Fibroblast of skin of right quadriceps (primary cell): ENCODE measurements at places on chromosomes 11 and 22.

DNA sequence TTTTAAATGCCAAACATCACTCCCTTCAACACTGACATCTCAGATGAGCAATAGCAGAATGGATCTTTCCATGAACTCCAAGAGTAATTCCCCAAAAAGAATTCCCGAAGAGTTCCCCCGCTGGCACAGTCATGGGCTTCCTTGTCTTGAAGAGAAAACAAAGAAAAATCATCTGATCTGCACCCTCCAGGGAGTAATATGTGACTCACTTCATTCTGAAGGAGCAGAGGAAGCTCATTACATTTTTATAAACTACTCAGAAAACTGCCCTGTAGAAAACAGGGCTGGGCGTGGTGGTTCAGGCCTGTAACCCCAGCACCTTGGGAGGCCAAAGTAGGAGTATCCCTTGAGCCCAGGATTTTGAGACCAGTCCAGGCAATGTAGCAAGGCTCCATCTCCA lies 35.7 kb downstream of the CELSR1 start:
- DNase-seq: peak; percentile 75

- no peak for DNase-seq
Observed at GRCh38 chr22:48210198-48210580, 1447.7 kb downstream of the TBC1D22A start.

DNA sequence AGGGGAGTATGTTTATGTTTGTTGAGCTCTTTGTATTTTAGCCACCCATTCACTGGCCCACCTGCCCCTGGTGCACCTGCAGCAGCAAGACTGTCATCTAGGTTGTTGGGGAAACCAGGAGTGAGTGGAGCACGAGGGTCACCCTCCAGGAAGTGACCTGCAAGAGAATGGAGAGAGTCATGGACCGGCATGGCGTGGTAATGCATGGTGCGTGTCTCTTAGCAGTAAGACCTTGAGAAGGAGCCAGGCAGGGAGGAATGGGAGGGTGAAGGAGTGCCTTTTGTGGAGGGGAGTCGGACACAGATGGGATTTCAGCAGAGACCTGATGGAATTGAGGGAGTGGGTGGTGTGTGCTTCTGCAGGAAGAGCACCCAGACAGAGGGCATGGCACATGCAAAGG lies 37.9 kb downstream of the KCNQ1 start:
- no peak for DNase-seq

GRCh38 chr22:28034760-28035401 lies 115.8 kb upstream of the PITPNB start:
- peak; percentile 88 for DNase-seq

GRCh38 chr22:48253136-48253535 lies 1490.7 kb downstream of the TBC1D22A start:
- DNase-seq: no peak

DNA sequence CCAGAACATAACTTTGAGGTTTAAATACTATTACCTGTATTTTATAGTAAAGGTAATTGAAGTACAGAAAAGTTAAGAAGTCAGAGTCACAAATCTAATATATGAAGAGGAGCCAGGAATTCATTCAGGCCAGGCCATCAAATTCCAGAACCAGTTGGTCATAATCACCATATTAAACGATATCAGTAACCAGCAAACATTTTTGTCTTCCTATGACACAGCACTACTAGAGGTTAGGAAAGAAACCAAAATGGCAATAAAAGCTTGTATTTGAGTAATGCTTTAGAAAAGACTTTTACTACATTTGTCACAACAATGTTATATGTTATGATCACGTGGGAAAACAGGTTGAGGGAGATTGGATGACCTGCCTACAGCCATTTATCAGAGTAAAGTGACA lies 62.2 kb downstream of the DKK3 start:
- peak; percentile 65 for DNase-seq

DNA sequence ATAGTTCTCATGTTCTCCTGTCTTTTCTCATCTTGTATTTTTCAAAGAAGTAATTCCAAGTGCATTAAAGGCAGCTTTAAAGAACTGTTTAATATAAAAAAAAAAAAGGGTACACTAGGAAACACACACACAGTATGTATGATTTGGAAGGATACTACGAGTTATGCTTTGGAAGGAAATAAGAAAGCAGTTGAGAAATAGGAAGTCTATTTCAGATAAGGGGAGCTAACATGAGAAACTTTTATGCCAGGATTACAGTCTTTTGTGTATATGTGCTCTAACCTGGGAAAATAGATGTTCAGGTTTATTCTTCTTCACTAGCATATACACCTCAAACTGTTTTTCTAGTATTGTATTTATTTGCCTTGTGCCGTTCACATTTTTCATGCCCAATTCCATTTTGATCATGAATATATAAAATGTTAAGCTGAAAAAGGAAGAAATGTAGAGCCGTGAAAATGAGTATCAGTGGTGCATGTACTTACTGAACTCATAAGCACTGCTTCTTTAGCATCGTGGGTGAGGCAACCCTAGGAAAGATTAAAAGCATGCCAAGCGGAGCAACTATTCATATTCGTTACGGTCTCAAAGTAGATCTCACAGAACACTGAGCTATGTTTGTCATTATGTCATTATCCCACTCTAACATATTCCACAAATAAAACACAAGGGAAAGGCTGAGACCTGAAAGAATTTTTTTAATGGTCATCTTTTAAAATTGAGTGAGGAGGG lies 59.6 kb downstream of the GUCY1A2 start:
- DNase-seq: no peak

GRCh38 chr22:34798605-34799004 lies 267.4 kb upstream of the ISX start:
- no peak for DNase-seq

- DNase-seq: peak; percentile 46
Observed at GRCh38 chr11:75639762-75640181, 29.1 kb downstream of the MAP6 start.

- DNase-seq: no peak
Observed at GRCh38 chr11:20256925-20257324, 96.7 kb upstream of the DBX1 start.

- DNase-seq: no peak
Observed at GRCh38 chr22:46368871-46369715, 33.6 kb downstream of the TRMU start.

DNA sequence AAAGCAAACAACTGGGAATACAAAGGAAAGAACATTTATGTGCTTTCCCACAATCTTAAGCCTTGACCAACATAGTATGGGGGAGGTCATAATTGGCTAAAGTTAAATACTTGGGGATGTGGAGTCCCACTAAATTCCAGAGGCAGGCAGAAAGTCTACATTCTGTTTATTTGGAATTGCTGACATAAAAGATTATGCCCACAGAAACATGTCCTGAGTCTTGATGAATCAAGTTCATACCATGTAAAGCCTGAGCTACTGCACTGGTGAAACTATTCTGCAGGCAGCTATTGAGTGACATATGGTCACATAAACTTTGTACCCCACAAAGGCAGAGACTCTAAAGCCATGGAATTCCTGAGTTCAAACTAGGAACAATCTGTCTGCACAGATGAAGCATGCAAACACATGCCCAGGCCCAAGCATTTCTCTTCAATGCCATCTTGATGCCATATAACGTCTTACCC lies 69.9 kb upstream of the CHRM4 start:
- DNase-seq: peak; percentile 46

DNA sequence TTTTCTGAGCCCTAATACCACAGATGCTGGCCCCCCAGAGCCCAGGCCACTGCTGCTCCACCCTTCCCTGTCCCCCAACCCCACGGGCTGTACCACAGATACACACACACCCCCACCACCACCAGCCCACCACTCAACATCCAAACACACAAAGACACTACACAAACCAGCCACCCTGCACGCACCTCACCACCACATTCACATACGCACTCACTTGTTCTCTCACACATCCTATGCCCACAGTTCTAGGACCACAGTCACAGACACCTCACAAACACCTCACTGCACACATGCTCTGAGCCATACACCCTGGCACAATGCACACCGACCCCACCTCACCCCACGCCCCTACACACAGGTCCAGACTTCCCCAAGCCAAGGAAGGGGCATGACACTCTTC lies 22.5 kb upstream of the OAF start:
- DNase-seq: no peak

GRCh38 chr11:72349616-72350218 lies 84.6 kb downstream of the CLPB start:
- DNase-seq: no peak

- DNase-seq: no peak
Observed at GRCh38 chr22:44097263-44098020, 73.3 kb downstream of the PARVB start.

DNA sequence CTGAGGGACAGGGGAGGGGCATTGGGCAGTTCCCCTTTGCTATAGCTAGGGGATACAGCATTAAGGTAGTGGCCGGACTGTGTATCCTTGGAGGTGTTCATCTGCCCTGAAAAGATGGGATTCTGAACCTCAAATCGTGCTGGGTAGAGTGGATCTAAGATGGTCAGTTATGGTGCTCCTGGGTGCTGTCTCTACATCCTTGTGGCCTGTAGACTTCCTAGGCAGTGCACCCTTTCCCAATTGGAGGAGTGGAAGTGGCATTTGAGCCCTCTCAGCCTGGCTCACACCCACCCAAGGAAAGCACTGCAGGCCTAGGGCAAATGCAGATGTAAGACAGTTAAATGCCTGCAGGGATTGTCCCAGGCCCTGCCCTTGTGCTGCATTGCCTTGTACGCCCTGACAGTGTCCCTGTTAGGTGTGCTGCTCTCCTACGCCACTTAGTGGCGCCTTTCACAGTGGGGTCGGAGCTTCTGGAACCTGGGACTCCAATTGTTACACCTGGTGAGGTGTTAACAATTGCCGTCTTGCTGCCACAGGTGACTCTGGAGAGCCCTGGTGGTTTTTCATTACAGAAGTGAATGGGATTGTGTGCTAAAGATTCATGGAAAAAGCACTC lies 35.0 kb downstream of the PPFIBP2 start:
- no peak for DNase-seq
